ENCODE measurements at places on chromosomes 6 and 20. TPM values are rescaled to one million over a fixed set of nuclear protein-coding genes. Genes with fewer than 3 reads are reported as not detected.

The PRR18 gene
- total RNA-seq: not detected

The PRSS16 gene
- 0.18 TPM for total RNA-seq

The NTSR1 gene
- 1.9 TPM for total RNA-seq

The EPB41L1 gene
- 39.8 TPM for total RNA-seq

The PRR3 gene
- total RNA-seq: 4.5 TPM

The ISM1 gene
- total RNA-seq: not detected
